ENCODE measurements at places on chromosomes 13 and 19.

DNA sequence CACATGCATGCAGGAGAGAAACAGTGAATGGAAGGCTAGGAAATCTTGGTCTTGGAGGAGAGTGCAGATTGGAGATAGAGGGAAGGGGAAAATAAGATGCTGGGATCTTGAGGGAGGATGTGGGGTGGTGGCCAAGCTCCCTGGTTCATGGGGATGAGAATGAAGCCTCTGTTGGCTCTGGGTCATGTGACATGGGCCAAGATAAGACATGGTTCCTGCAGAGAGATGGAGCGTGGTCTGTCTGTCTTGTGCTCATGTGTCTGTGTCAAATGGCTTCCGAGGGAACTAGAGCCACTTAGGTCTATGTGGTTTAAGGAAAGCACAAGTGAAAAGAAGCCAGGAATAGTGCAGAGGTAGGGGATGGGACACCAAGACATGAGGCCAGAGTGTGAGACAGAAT, 30.8 kb upstream of the FFAR2 start:
- no peak for DNase-seq

GRCh38 chr13:43136920-43137575, 113.7 kb downstream of the DNAJC15 start:
- DNase-seq, result no peak

DNA sequence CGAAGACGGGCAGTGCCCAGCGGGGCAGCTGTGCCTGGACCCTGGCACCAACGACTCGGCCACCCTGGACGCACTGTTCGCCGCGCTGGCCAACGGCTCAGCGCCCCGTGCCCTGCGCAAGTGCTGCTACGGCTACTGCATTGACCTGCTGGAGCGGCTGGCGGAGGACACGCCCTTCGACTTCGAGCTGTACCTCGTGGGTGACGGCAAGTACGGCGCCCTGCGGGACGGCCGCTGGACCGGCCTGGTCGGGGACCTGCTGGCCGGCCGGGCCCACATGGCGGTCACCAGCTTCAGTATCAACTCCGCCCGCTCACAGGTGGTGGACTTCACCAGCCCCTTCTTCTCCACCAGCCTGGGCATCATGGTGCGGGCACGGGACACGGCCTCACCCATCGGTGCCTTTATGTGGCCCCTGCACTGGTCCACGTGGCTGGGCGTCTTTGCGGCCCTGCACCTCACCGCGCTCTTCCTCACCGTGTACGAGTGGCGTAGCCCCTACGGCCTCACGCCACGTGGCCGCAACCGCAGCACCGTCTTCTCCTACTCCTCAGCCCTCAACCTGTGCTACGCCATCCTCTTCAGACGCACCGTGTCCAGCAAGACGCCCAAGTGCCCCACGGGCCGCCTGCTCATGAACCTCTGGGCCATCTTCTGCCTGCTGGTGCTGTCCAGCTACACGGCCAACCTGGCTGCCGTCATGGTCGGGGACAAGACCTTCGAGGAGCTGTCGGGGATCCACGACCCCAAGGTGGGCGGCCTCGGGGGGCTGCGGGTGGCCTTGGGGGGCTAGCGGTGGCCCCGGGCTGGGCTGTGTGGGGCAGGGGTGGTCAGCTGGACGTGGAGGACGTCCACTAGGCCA, 4.8 kb downstream of the GRIN3B start:
- no peak for DNase-seq

- DNase-seq, result no peak
Measured at GRCh38 chr19:32038021-32038920, 307.1 kb upstream of the ZNF507 start.

- DNase-seq, result no peak
Measured at GRCh38 chr13:55263045-55263444, 1877.7 kb upstream of the PRR20A start.

GRCh38 chr19:18762125-18763023, 28.7 kb downstream of the COMP start:
- peak; percentile 67 for DNase-seq

DNA sequence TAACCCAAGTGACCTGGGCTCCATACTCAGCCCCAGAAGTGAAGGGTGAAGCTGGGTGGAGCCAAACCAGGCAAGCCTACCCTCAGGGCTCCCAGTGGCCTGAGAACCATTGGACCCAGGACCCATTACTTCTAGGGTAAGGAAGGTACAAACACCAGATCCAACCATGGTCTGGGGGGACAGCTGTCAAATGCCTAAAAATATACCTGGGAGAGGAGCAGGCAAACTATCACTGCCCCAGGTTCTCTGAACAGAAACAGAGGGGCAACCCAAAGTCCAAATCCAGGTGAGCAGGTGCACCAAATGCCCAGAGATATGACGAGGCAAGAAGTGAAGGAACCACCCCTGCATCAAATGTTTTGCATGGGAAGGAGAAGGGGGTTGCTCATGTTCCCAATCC, 6.1 kb upstream of the CEACAM7 start:
- no peak for DNase-seq

GRCh38 chr13:58592786-58593185, 961.2 kb downstream of the PCDH17 start:
- DNase-seq, result no peak

- DNase-seq, result no peak
Measured at GRCh38 chr19:1685046-1685445, 32.6 kb upstream of the TCF3 start.

DNA sequence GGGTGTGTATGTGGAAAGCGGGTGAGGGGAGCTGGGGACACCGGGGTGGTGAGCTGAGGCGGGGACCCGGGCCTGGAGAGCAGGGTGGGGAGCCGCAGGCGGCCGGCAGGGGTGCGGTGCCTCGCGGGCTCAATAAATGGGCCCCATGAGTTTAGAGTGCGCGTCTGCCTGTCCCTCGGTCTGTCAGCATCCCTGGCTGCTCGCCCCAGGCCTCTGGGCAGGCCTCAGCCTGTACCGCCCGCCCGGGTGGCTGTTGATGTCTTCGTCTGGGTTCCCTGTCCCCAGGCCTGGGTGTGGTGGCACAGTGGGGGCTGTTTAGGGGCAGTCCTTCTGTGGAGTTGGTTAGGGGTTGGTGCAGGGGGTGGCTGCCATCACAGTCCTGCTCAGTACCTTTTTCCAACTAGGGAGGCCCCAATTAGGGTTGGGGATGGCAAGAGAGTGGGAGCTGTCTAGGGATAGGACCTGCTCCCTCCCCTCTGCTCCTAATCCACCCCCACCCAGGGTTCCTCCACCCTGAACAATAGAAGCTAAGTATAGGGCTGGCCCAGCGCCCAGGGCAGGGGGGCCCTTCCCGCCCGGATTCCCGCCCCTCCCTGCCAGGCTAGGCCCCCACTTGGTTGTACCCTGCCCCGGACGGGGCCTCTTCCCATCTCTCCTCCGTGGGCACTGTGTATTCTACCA, 12.2 kb downstream of the CIC start:
- peak; percentile 50 for DNase-seq

GRCh38 chr19:46714444-46715106, 2.3 kb downstream of the PRKD2 start:
- no peak for DNase-seq

DNA sequence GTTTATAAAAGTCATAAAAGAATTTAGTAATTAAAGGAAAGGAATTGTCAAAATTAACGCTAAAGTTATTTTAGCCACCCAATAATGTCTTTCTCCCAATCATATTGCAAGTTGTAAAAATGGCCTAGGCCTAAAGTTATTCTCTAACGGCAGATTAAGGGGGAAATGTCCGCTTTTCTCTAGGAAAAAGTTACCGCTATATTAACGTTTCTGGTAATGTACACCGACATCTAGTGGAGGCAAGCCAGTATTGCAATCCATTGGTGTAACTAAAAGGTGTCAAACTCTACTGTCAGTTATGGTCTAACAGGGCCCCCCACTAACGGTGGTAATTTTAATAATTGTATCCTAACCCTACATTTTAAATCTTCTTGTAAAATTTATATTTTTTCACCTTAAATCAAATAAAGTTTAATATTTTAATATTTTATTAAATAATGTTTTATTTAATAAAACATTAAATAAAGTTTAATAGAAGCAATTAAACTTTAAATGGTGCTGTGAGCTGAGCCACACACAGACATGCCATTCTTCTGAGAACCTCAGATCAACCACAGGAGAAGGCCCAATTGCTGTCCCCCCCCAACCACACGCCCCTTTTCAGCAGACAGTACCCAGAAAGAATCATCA, 35.9 kb upstream of the ZSCAN5A start:
- DNase-seq, result no peak

- no peak for DNase-seq
Measured at GRCh38 chr19:43599635-43600295, 3.4 kb downstream of the ZNF576 start.

DNA sequence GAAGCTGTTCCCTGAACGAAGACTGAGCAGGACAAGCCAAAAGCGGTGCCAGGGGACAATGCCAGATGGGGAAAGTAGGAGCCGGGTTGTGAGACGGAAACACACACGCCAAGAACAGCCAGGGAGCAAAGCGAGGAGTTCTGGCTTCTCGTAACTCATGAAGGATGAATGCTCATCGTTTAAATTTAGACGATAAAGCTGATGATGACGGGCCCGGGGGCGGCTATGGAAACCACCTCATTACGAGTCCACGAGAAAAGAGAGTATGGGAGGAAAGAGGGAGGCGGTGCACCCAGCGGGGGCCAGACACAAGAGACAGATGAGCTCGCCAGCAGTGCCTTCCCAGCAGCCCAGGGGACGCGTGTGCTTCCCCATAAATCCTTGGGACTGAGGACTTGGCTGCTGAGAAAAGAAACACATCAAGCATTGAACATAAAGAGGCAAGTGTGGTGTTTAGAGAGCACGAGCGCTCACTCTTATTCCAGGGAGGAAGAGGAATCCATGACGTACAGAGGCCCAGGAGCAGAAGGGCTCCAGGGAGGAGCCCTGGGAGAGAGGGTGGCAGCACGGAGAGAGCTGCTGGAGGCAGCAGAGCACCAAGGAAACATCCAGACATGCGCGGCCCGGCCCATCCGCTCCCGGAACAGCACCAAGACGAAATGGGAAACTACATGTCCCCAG, 70.7 kb downstream of the EPS15L1 start:
- no peak for DNase-seq

DNA sequence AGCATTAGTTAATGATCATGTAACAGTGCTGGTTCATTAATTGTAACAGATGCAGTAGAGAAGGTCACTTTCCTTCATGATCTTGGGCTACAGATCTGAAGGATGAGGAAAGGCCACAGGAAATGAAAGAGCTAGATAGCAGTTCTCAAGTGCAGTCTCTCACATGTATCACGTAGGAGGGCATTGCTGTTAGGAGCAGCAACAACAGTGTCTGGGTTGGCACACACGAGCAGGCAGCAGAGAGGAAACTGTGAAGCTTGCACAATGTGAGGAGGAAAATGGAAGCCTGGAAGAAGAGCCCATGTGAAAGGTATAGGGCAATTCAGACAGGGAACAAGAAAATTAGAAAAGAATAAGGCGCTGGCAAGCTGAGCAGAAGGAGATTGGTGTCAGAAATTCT, 1741.5 kb downstream of the PCDH9 start:
- DNase-seq, result no peak

- no peak for DNase-seq
Measured at GRCh38 chr19:33885236-33885635, 88.6 kb downstream of the KCTD15 start.

DNA sequence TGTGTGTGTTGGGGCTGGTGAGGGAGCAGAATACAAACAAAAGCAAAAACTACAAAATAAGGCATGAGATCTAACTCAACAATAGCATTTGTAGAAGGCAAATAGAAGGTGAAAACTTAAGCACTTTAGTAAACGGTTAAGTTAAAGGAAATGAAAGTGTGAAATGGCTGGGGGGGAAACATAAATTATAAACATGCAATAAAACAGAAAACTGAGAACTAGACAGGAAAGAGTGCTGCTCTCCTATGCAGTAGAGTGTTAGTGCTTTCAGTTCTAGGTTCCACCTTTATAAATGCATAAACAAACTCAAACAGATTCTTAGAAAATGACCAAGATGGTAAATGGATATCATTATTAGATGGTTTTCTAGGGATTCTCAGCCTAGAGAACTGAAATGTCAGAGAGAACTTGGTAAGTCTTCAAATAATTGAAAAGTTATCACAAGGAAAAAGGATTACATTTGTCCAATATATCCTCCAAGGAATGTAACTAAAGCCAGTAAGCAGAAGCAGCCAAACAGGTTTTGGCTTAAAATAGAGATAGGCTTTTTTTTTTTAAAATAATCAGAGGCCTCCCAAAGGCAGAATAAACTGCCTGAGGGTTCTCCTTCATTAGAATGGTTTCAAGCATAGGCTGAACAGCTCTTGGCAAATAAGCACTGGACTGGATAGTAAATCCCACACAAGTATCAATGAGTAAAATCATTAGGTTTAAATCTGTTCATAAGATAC, 23.3 kb downstream of the RBM26 start:
- no peak for DNase-seq

- DNase-seq, result no peak
Measured at GRCh38 chr19:44824761-44825160, 15.9 kb downstream of the BCAM start.

- no peak for DNase-seq
Measured at GRCh38 chr13:42707586-42707985, 73.8 kb upstream of the FAM216B start.

- no peak for DNase-seq
Measured at GRCh38 chr13:108342369-108343289, 73.1 kb downstream of the TNFSF13B start.

DNA sequence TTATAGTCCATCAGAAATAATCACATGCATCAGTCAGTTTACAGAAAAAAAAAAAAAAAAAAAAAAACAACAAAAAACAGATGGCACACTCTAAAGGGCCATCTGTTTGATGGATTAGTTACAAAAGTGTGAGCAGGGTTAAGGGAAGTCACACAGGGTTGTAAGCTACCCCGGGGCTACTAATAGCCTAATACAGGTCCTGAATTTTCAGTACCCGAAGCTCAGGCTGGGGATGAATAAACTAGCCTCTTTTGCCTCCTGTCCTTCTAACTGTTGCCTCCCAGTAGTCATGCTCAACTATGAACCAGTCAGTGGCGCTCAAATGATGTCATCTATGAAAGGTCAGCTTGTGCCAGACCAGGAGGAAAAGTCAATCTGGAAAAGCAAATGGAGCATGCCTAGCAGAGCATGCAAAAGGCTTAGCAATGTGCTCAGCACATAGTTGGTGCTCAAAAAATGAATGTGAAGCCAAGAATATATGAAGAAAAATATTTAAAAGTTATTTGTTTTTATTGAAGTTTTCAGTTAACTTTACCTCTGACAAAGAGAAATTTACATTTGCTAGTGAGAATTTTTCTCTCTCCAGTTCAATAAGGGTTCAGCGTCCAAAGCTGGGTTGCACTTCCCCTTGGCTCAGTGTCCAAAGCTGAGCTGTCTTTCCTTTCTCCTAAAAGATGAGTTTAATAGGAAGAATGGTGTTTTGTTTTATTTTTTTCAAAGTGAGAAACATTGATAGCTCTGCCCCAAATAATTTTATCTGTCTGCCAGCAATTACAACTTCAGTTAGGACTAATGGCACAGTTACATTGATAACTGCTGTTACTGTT, 30.8 kb upstream of the LRCH1 start:
- DNase-seq, result no peak

GRCh38 chr19:28563964-28564921, 648.7 kb downstream of the UQCRFS1 start:
- no peak for DNase-seq

GRCh38 chr13:109401891-109402290, 384.5 kb downstream of the IRS2 start:
- no peak for DNase-seq
